ENCODE measurements at places on chromosomes 6 and 20.

GRCh38 chr6:40477246-40478126 lies 109.7 kb downstream of the LRFN2 start:
- no peak for DNase-seq

DNA sequence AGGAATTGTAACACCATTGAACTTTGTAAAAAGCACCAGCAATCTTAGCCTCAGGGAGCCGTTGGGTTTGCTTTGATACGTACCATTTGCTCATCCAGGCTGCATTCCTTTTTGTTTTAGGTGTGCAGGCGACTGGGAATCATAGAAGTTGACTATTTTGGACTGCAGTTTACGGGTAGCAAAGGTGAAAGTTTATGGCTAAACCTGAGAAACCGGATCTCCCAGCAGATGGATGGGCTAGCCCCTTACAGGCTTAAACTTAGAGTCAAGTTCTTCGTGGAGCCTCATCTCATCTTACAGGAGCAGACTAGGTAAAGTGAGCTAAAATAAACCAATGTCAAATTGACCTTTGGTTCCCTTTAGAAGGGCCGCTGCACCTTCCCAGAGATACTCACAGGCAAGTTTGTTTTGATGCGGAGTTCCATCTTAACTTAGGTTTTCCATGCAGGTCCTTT lies 1.6 kb downstream of the MYLIP start:
- no peak for DNase-seq

- DNase-seq = no peak
Observed at GRCh38 chr20:11797156-11797555, 120.5 kb upstream of the BTBD3 start.

DNA sequence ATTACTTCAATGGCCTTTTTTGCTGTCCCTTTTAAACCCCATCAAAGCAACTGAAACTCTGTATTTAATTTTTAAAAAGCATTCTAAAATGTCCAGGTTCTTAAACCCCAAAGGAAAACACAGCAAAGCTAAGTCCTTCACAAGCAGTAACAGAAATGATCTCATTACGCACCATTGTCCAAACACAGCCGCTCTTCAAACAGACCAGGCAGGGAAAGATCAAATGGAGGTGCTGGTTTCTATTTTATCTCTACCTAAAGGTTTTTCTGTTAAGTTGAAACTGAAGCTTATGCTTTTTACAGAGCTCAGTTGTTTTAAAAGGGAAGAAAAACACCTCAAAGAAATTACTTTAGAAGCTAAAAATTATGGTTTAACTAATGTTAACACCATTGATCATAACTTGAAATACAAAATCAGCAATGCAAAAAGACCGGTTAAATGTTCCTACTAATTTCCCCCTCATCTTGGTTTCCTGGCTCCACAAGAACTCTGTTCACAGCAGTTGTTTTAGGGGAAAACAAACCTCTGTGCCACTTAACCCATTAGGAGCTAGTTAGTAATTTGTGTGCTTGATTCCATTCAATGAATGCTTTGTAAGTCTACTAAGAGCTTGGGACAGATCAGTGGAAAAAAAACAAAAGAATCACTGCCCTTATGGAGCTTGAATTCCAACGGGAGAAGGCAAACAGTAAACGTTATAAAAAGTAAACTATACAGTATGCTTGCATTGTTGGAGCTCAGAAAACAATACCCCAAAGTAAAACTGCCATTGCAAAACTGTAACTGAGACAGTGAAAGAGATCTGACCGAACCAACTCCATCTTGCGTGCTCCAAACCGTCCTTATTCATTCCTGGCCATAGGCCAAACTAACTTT lies 87.4 kb downstream of the CD24 start:
- DNase-seq = no peak

DNA sequence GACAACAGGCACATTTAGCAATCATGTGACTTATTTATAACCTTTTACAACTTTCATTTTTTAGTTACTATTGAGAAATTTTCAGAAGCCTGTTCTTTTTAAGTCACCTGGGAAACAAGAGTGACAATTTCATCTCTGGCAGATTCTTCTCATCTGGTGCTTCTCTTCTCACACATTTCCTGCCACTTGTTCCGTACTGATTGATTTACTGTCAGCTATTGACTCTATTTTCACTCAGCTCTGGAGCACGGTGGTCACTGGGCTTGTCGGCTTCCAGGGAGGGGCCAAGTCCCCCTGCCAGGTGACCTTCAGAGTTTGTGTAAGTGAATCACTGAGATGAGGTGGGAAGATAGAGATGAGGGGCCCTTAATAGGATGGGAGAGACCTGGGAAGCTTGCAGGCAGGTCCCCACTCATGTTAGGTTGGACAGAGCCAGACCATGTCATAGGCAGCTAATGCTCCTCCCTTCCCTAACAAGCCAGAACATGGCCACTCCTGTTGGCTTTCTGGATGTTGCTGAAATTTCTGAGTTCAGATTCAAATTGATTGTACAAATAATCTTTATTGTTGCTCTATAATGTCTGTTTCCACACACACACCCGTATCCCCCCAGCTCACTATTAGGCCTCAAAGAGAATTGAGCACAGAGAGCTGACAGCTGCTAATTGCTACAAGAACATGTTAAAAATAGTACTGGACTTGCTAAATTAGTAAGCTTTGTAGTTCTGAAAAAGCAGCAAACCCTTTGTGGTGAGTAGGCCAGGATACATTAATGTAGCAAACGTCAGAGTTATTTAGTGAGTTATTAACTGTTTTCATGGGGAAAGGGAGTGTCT lies 13.3 kb downstream of the DUSP22 start:
- DNase-seq = no peak

DNA sequence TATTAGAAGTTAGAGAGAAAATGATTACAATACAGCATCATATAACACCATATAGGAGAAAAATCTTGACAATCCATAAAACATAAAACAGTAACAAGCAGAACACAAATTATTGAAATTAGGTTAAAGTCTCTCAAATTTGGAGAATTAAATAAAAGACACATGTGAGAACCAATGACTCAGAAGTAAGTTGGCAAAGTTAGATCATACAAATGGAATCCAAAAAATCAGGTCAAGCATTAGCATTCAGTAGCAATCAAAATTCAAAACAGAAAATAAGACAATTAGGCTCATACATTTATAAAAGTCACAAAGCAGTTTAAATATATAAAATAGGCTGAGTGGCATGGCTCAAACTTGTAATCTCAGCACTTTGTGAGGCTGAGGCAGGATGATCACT lies 775.6 kb downstream of the PHF3 start:
- DNase-seq = no peak

GRCh38 chr6:41046084-41046483 lies 3.8 kb downstream of the TSPO2 start:
- DNase-seq = no peak

DNA sequence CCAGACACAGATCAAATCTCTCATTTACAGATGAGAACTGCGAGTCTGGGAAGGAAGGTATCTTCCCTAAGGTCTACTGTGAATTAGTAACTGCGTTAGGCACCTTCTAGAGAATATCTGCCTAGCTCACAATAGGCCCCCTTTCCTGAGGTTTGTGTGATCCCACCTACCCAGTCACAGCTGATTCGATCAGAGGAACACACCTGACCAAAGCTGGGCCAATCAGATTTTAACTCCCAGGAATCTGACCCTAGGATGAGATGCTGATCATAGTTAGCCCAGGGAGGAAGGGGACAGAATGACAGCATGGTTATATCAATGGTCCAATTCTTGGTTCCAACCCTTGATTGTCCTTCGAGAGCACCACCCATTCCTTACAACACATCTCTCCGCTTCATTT lies 7.4 kb upstream of the CCDC167 start:
- DNase-seq = no peak

DNA sequence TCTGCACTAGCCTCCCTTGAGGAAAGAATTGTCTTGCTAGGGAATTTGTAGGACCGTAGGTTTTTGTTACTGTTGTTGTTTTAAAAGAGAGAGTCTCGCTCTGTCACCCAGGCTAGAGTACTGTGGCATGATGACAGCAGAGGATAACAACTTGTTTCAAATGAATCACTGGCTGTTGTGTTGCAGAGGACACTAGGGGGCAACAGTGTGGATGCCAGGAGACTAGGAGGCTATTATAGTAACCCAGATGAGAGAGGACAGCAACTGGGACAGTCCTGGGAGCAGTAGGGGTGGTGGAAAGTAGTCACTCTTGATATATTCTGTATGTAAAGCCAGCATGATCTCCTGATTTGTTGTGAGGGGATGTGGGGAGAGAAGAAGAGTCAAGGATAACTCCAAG lies 41.8 kb upstream of the LAMA4 start:
- DNase-seq = no peak

- DNase-seq = no peak
Observed at GRCh38 chr6:156842598-156843250, 65.5 kb downstream of the ARID1B start.

DNA sequence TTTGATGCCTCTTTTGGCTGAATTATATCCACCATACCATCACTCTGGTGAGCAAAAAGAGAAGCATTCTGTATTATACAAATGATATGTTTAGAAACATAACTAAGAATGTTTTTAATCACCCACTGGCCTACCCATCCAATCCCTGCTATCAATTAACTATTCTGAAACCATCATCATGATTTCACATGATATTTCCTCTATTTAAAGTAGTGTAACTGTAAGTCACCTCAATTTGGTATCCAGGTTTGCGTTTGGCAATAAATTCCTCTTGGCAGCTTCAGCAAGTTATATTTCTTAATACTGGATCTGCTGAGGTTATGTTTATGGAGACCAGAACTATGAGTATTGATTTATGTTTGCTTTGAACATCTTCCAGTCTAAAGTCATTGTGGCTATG lies 332.1 kb downstream of the UTRN start:
- no peak for DNase-seq

- DNase-seq = no peak
Observed at GRCh38 chr6:38588631-38589366, 50.9 kb downstream of the BTBD9 start.

Measured in stimulated activated CD4-positive, alpha-beta T cell treated with anti-CD3 and anti-CD28 coated beads, Interleukin-4, amount 100 ng/mL, for 48 hours (primary cell).